Lung (tissue), 17 donors: ENCODE measurements at places on chromosomes 6 and 20. TPM values are rescaled to one million over a fixed set of nuclear protein-coding genes. Genes with fewer than 3 reads are reported as not detected.

ADTRP gene
- 8.0 TPM for total RNA-seq

LINC00237 gene
- not detected for total RNA-seq

FILIP1 gene
- total RNA-seq: 16.5 TPM

MOG gene
- total RNA-seq: not detected

SIRPD gene
- total RNA-seq: 0.28 TPM

F13A1 gene
- 31.1 TPM for total RNA-seq
